Right ventricle myocardium inferior (tissue), 1 donor: ENCODE measurements at places on chromosomes 11 and 22.
A peak's percentile ranks its signal among the peaks of the same experiment; 100 is the strongest.

DNA sequence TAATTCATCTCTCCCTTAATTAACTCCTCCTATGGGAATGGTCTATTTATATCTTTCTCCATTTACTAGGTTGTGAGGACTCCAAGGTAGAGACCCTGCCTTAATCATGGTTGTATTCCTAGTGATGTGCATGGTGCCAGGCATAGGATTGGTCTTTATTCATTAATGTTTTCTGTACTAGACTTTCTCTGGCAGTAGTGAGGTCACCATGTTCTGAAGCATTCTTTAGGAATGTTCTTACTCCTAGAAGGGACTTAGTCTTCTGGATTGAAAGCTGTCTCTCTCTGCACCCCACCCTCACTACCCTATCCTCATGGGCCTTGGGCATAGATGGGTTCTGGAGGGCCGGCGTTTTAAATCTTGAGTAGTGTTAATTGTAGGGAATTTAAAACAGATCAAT, 10.6 kb upstream of the INSC start:
- DNase-seq, result no peak

DNA sequence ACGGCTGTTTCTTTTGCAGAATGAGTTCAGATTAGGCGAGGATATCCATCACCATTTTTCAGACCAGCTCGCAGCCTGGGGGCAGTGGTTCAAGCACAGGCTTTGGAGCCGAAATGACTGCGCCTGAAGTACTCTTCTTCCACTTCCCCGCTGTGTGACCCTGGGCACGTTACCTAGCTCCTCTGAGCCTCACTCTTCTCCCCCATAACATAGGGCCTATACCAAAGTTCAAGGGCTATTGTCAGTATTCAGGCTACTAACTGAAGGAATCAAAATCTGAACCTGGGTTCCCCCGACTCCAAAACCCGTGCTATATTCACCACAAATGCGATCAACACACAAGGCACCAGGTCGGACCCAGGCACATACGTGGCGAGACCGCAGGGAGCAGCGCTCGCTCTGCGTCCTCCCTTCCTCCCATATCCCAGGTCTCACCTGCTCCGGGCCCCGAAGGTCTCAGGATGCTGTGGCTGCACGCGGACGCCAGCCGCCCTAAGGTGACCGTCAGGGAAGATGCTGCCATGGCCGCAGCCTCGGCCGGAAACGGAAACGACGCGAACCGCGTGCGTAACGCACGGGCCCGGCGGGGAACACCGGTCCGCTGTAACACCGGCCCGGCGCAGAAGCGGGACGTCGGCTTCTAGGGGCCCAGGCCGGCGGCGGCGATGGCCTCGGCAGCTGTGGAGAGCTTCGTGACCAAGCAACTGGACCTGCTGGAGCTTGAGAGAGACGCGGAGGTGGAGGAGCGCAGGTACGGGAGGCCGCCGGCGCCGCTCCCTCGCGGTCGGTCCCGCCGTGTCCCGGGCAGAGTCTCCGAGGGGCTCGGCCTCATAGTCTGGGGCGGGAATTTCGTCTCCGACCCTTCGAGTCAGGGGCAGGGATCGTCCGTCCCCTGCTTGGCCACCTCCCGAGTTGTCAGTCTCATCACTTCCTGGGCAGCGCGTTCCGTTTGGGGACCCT, at the start of the genes IGHMBP2 and MRPL21:
IGHMBP2 (plus strand) TSS at position 604 of the 960 bp plus-strand sequence; CDS start at position 666, 62 bp downstream.
MRPL21 (minus strand) TSS at position 545 of the 960 bp plus-strand sequence; CDS start at position 523, 22 bp downstream.
- peak; percentile 95 for DNase-seq

DNA sequence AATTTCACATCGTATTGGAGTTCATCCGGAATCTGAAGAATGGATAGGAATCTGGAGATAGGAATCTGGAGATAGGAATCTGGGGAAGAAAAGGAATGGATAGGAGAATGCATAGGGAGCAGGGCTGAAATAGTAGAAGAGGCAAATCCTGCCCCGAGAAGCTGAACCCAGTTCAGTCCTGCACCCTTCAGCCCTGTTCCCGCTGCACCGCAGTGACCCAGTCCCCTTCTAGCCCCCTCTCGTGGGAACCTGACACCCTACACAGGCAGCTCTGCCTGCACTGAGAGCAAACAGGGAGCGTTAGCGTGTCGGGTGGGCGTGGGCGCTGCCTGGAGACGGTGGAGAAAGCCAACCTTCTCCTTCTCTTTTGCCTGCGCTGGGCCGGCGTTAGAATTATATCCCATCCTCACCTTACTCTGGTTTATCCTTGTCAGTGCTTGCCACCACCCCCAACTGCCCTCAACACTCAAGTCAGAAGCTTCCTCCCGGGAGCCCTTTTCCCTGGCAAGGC, 1.0 kb upstream of the CCKBR start:
- DNase-seq, result no peak

DNA sequence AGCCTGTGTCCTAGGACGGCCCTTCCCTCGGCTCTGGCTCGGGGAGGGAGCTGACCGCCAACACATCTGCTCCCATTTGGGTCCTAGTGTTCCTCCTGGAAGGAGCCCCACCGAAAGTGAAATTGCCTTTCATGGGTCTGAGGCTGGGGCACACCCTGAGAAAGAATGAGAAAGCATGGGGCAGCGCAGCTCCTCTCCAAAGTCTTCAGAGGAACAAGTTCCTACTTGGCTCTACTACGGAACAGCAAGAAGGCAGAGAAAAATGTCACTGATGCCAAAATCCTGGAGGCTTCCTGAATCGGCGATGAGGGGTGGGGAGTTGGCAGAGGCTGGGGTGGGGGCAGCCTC, 41.5 kb upstream of the MYEOV start:
- peak; percentile 3 for DNase-seq

DNA sequence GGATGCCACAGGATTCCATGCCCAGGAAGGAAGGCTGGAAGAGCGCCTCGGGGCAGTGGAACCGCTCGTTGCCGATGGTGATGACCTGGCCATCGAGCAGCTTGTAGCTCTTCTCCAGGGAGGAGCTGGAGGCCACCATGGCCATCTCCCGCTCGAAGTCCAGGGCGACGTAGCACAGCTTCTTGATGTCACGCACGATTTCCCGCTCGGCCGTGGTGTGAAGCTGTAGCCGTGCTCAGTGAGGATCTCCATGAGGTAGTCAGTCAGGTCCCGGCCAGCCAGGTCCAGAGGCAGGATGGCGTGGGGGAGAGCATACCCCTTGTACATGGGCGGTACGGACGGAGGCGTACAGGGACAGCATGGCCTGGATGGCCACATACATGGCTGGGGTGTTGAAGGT, 17.9 kb upstream of the EP300 start:
- no peak for DNase-seq

DNA sequence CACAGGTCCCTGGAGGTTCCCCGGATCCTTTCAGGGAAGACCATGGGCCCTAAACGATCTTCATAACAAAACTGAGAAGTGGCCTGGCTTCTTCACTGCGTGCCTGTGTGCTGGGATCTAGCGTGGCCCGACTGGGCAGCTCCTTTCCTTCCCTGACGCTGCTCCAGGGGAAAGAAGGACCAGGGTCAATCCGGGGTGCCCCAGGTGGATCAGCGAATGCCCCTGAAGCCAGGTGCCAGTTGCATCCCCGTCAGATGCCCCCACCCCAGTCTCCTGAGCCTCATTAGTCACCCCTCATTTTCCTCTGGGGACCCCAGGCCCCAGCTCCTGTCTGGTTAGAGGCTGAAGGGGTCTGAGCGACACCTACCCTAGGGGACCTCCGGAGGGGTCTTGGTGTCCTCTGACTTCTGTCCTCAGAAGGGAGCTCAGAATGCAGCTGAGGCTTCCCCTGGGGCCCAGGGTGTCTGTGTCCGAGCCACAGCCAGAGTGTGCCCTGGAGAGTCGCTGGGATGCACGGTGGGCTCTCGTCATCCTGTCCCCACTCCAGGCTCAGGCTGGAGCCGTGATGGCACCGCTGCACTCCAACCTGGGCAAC, 18.7 kb upstream of the MUC6 start:
- peak; percentile 51 for DNase-seq

GRCh38 chr11:67354075-67355022, 1.0 kb upstream of the POLD4 start:
- DNase-seq, result no peak

GRCh38 chr11:12122083-12122482, 11.7 kb downstream of the MICAL2 start:
- no peak for DNase-seq

GRCh38 chr22:37501610-37502341, 15.6 kb upstream of the MFNG start:
- DNase-seq, result no peak

DNA sequence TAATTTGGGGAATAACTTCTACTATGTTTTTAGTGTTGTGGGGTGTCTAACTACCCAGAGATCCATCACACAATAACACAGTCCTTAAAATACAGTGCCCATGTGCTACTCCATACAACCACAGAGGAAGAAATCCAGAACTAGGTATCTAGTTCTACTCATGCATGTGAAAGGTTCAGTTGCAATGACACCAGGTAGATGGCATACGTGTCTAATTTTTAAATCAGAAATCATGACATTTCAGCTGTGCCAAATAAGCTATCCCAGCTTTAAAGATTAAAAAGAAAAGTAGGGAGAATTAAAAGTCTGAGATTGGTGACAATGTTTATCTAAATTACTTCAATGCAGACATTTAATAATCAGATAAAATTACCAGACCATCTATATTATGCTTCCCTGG, 122.2 kb downstream of the CD44 start:
- DNase-seq, result no peak

DNA sequence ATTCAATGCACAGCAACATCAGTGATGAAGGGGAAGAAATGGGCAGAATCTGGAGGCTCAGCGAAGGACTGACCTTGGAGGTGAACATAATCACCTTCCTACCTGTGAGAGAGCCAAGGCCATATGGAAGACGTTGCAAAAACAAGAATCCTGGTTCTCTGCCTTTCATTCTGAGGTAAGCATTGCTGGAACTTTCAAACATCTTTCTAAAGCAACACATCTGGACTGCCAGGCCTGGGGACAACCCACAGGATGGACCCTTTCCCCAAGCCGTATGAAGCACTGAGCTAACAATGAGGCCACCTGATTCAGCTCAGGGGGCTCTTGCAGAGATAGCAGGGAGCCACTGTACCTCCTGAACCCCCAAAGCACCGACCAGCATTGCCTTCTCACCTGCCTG, 70.5 kb downstream of the ETS1 start:
- no peak for DNase-seq

- no peak for DNase-seq
Measured at GRCh38 chr11:32168924-32169323, 78.0 kb downstream of the RCN1 start.

DNA sequence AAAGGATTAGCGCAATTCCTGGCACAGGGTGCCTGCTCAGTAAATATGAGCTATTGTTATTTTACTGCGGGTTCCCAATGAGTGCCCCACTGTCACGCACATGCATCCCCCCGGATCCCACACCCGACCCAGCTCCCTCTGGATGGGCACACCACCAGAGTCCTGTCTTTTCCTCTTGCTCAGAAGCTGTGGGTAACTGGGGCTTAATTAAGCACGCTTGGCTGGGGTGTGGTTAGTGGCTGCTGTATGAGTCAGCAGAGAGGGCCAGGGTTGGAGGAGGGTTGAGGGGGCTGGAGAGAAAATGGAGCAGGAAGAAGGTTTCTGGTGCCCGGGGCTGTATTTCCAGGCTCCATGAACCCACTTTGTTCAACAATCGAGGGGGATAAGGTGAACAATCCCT, 30.3 kb upstream of the NECTIN1 start:
- no peak for DNase-seq

- no peak for DNase-seq
Measured at GRCh38 chr11:57072640-57073039, 83.9 kb downstream of the OR5AK2 start.

DNA sequence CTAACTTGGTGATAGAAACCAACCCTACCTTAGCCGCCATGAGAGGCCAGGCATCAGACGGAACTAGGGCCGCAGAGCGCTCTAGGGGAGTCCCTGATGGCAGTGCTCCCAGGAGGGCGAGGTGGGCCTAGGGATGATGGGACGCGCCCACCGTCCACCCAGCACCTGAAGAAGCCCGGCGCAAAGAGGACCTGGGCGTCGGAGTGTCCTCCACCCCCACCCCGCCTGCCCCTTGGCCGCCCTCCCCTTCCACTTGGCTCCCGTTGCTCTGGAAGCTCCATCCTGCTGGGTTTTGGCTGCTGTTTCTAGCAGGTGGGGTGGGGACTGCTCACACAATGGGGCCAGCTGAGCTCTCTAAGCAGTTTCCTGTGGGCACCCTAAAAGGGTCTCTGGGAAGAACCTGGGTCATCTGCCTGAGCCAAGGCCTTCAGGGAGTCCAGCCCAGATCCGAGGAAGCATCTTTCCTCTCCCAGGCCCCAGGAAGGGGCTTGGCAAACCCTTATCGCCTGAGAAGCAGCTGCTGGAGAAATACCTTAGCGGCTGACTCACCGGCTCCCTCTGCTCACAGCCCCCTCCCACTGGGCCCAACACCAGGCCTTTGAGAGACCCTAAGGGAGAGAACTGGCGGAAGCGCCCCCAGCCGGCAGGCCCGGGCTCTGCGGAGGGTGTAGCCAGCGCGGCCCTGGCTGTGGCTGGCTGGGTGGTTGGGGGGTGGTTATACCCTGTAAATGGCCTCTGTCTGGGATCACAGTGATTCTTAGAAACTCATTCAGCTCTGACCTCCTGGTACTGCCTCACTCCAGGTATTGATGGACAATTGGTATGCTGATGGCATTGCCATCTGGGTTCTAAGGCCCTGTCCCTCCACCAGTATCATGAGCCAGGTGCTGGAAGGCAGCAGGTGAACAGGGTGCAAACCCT, 19.3 kb downstream of the CREB3L1 start:
- DNase-seq, result peak; percentile 80

GRCh38 chr11:125299061-125299615, 134.6 kb downstream of the PKNOX2 start:
- DNase-seq, result no peak

- DNase-seq, result no peak
Measured at GRCh38 chr22:17603668-17604067, 24.9 kb downstream of the ATP6V1E1 start.

- DNase-seq, result no peak
Measured at GRCh38 chr11:100709233-100709957, 22.3 kb downstream of the ARHGAP42 start.

DNA sequence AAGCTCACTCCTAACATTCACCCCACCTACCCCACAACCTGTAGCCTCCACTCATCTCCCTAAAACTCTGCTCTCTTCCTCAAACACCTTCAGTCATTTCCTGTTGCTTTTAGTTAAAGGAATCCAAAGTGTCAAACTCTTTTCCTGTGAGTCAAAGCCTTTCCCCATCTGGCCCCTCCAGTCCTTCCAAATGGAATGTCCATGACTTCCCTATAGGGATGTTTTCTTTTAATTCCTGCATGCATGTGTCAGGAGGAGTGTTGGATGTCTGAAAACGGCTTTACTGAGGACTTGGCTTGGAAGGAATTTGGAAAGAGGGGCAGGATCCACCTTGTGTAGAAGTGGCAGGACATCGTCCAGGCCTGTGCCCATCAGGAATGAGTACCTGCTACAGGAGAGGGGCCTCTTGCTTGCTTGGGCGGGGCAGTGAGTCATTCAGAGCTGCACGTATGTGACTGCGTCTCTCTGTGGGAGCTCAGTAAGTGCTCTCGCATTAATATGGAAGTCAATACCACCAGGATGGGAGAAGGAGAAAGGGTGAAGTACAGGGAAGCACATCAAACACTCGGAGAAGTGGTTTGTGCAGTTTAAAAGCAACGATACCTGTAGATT, 491.9 kb downstream of the OPCML start:
- no peak for DNase-seq

GRCh38 chr11:126163074-126163700, 48.3 kb downstream of the RPUSD4 start:
- no peak for DNase-seq
